Kidney capillary endothelial cell (primary cell): ENCODE measurements at places on chromosomes 11 and 22.

GRCh38 chr11:64891215-64891848 is 12.9 kb upstream of the EHD1 start:
- DNase-seq: no peak

GRCh38 chr11:67178421-67178820 is 59.4 kb downstream of the KDM2A start:
- DNase-seq: no peak

DNA sequence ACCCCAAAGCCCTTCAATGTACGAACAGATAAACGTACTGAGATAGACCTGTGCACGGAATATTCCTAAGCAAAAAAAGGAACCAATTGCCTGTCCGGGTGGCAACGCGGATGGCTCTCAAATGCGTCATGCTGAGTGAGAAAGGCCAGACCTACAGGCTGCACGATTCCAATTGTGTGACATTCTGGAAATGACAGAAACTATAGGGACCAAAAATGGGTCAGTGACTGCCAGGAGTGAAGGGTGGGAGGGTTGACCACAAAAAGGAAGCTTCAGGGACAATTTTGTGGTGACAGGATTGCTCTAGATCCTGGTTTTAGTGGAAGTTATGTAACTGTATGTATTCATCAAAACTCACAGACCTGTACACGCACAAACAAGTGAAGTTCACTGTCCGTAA is 24.0 kb upstream of the SYT8 start:
- no peak for DNase-seq

GRCh38 chr11:44797886-44798606 is 71.3 kb downstream of the TSPAN18 start:
- DNase-seq: no peak

- no peak for DNase-seq
These were observed 13.8 kb downstream of the FLI1 start for GRCh38 chr11:128707681-128708080.
